Activated CD4-positive, alpha-beta T cell treated with anti-CD3 and anti-CD28 coated beads, Interleukin-2, amount 50 U/mL, for 1 hour (primary cell): ENCODE measurements at places on chromosomes 6 and 20.

DNA sequence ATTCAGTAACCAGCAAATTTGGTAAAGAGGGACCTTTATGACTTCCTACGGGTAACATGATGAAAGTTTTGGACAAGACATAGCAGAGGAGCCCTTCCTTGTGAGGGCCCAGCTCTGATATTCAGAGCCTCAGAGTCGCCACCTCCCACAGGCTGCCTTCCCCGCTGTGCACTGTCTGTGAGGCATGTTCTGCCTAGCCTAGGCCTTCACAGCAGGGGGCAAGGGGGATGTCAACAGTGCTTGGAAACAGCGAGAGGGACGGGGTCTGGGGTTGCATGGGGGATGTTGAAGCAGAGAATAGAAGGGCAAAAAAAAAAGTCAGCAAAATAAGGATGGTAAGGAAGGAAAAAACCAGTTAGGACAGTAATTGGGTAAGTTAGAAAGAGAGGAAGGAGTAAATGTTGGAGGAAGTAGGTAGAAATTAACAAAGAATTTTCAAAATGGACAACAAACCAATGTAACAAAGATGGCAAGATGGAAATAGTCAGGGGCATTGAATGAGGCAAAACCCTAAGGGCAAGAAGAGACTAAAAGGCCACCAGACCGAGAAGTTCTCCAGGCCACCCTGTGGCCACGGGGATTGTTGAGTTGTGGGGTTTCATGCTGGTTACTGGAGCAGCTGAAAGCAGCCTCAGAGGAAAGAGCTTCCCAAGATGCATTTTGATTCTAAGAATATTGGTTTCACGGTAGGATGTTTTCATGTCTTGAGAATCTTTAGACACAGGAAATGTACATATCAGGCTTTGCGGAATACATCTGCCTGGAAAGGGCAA, 139.8 kb downstream of the LY86 start:
- DNase-seq, result no peak

GRCh38 chr6:108877046-108877751, 29.0 kb downstream of the ARMC2 start:
- DNase-seq, result no peak

DNA sequence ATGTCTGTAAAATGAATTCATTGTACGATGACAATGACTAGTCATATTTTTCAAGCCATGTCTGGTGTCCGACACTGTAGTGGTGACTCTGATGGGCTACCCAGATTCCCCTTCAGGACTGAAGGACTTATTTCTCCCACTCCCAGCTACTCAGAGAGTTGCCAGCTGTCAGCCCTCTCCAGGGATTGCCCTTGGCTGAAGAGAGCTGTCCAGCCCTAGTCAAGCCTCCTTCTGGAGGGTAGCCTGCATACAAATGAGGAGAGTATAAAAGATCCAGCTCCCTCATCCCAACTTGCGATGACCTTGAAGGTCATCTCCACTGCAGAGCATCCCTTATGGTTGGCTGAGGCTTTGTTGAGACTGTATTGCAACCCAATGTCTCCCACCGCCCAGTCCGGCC, 29.9 kb downstream of the JPH2 start:
- DNase-seq, result no peak

- DNase-seq, result no peak
These were observed 6.1 kb downstream of the MANBAL start for GRCh38 chr20:37295595-37295994.

- no peak for DNase-seq
These were observed 34.6 kb downstream of the GCNT2 start for GRCh38 chr6:10555625-10556309.

DNA sequence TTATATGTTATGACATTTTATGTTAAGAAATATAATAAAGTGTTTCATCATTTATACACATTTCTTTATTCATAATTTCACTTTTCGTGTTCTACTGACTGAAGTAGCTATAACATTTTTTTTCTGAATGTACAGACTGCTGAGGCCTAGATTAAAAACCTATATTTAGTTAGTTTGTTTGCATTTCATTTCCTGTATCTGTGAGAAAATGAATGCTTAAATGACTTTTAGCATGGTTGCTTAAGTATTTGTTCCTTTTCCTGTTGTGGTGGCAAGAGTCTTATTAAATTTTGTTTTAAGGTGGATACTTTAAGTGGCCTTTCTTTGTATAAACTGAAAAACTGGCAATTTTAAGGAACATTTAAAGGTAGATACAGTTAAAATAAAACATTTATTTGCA, 779.7 kb upstream of the MAN1A1 start:
- no peak for DNase-seq

DNA sequence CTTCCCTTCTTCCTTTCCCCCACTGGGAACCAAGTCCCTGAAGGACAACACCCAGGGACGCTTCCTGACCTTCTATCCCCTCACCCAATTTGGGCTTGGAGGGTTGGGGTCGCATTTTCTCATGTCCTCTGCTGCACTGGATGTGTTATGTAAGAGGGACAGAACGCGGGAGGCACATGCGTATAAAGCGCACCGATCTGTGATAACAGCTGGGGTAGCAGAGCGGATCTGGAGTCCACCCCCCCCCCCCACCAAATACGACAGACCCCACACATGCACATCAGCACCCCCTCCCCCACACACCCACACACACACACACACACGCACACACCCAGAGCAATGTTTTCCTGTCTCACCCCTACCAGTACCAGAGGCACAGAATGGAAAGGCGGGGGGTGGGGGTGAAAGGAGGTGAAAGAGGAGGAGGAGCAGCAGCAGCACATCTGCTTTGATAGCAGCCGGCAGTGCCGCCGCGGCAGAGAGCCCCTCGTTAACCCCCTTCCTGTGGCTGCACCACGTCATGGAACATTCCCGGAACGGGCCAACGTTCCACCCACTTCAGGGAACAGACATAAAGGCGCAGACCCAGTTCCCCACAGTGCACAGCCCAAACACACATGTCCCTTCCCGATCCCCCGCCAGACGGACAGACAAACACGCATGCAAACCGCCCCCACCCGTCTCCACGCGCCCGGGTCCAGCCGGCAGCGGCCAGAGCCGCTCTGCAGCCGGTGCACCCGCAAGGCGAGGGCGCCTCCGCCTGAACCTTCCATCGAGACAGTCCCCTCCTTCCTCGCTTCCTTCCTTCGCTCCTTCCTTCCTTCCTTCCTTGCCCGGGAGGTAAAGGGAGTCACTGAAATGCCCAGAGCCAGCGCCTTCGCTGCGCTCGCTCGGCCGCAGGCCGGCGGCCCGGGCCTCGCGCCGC, 590 bp downstream of the HIVEP2 start:
- peak; percentile 94 for DNase-seq
